ENCODE measurements at places on chromosomes 12 and 14.

DNA sequence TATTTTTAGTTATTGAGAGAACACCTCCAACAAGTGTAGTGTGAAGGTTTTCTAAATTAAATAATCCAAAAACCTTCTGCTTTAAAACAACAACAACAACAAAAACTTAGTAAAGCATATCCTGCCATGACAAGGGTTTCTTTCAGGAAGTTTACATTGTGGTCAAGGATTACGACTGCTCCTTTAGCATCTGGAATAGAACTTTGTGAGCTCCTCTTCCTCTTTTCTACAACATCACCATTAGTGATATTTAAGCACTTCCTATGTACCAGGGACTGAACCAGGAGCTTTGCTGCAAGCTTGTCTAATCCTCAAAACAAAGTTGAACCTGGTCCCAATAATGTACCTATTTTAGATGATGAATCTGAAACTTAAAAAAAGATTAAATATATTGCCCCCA lies 315.4 kb upstream of the KITLG start:
- no peak for DNase-seq

DNA sequence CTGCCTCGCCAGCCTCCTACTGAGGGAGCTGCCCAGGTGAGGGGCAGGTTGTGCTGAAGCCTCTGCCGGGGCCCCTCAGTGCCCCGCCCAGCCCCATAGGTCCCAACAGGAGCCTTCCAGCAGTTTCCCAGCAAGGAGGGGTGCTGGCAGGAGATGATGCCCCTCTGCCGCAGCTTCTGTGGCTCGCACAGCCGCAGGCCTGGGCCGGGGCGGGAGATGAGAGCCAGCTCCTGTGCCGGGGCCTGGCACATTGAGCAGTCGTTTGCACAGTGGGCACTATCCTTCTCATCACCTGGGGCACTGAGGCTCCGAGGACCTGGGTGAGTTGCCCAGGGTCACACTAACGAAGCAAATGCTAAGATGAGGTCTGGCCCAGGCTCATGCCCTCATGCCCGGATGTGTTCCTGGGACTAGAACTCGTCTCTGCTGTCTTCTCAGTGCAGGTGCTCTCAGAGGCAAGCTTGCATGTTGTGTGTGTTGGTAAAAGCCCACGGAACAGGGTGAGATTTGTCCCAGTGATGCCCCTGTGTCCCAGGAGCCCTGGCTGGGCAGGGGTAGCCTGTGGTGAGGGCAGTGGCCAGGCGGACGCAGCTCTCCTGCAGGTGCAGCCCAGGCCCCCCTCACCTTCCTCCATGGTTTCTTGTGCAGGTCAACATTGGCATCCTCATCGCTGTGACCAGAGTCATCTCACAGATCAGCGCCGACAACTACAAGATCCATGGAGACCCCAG lies 177.5 kb downstream of the ADGRD1 start:
- no peak for DNase-seq

GRCh38 chr14:48349689-48350088 lies 674.3 kb upstream of the MDGA2 start:
- no peak for DNase-seq

DNA sequence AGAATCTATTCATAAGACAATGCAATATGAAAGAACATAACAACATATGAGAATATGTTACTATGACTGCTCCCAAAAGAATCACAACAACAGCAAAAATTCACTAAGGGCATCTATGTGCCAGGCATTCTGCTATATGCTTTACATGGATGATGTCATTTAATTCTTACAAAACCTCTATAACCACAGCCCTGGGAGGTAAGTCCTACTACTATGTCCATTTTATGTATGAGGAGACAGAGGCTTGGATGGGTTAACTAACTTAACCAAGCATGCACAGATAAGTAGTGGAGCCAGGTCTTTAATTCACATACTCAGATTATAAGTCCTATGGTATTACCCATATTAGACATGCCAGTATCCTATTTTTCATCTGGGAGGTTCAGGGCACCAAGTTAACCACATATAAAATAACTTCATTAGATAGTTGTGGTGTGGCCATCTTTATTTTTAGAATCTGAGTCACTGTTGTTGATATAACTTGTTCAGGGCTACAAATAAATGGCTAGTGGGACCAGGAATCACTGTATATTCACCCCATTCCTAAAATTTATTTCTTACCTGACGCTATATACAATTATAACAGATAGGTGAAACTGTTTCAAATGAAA lies 33.2 kb upstream of the RAD51AP1 start:
- no peak for DNase-seq

DNA sequence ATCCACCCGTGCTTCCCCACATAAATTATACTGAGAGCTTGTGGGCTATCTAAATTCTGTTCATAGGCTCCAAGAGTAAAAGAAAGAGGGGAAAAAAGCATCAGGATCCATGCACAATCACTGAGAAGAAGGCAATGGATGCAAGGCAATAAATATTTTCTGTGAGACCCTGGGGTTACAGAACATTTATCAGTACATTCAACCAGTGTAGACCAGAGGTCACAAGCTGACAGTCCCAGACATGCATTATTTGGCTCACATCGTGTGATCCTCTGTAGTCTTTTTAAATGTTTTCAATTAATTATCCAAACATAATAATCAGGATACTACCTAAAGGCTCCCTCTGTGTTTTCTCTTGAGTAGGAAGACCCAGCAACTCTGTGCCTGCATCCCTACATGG lies 267.9 kb upstream of the CAND1 start:
- no peak for DNase-seq

Measured in effector memory CD4-positive, alpha-beta T cell (primary cell).